ENCODE measurements at places on chromosomes 2 and 18. TPM values are rescaled to one million over a fixed set of nuclear protein-coding genes. Genes with fewer than 3 reads are reported as not detected.

Gene MTCL1
- polyA plus RNA-seq, result 0.28 TPM

Gene ASXL3
- polyA plus RNA-seq, result not detected

Gene UGT1A10
- polyA plus RNA-seq, result not detected

Gene ZNG1B
- 36.6 TPM for polyA plus RNA-seq

Gene SLC4A5
- polyA plus RNA-seq, result 1.2 TPM

Gene GEN1
- 3.2 TPM for polyA plus RNA-seq

Gene ACTG2
- polyA plus RNA-seq, result not detected

Gene FLACC1
- 0.64 TPM for polyA plus RNA-seq

Gene RANBP2
- 15.9 TPM for polyA plus RNA-seq

Gene SCN2A
- polyA plus RNA-seq, result 0.06 TPM

All from IgD-negative memory B cell (primary cell).